ENCODE measurements at places on chromosomes 12 and 14.

GRCh38 chr14:81557146-81557545 lies 23.5 kb upstream of the SEL1L start:
- no peak for DNase-seq

DNA sequence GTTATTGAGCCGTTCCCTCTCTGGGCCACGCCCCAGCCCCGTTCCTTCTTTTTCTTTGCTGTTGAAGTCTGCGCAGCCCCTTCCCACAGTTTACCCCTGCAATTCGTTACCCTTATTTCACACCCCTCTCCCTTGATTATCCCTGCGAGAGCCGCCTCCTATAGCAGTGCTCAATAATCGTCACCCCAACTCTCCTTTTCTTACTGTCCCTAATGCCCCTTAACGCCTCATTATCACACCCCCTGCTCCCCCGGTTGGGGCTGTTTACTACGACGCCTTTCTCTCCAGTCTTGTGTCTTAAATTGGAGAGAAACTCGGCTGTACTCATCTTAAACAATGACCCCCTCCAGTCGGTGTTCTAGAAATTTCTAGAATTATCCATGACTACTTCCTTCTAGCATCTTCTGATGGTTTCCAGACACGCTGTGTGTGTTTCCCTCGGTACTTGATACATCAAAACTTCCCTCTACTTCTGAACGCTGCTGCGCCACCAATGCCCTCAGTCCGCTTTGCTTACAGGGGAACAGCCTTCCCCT lies 713 bp upstream of the FBXL14 start:
- no peak for DNase-seq

DNA sequence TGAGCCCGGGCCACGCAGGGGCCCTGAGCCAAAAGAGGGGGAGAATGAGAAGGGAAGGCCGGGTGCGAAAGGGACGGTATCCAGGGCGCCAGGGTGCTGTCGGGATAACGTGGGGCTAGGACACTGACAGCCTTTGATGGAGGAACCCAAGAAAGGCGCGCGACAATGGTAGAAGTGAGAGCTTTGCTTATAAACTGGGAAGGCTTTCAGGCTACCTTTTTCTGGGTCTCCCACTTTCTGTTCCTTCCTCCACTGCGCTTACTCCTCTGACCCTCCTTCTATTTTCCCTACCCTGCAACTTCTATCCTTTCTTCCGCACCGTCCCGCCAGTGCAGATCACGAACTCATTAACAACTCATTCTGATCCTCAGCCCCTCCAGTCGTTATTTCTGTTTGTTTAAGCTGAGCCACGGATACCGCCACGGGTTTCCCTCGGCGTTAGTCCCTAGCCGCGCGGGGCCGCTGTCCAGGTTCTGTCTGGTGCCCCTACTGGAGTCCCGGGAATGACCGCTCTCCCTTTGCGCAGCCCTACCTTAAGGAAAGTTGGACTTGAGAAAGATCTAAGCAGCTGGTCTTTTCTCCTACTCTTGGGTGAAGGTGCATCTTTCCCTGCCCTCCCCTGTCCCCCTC lies 3.0 kb downstream of the SSTR1 start:
- no peak for DNase-seq

GRCh38 chr12:56229916-56230431 lies at the start of gene SLC39A5:
TSS of gene SLC39A5 (plus strand) at chr12:56230051. CDS start at chr12:56231275, 1,224 bp downstream.
- no peak for DNase-seq

GRCh38 chr14:73760598-73761586 lies 46.7 kb upstream of the PNMA1 start:
- no peak for DNase-seq

- peak; percentile 81 for DNase-seq
Observed at GRCh38 chr12:122064025-122064777, 14.4 kb upstream of the MLXIP start.

GRCh38 chr12:68800294-68800693 lies 7.7 kb upstream of the MDM2 start:
- no peak for DNase-seq

DNA sequence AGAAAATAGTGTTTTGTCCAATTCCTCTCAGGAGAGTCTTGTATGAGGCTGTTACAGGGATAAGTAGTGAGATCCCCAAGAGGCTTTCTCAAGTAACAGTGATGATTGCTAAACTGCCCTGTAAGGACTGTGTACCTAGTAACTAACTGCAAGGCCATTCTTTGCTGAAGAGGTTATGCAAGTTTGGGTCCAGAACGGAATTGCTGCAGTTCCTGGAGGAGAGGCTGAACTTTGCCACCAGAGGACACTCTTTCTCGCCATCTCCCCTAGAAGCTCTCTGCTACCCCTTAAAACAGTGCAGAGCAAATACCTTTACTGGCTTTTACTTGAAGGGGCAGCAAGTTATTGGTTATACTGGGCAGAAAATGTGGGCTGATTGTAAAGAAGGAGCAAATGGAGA lies 180.0 kb downstream of the RBM19 start:
- no peak for DNase-seq

GRCh38 chr14:24224618-24225071 lies 7.5 kb downstream of the NEDD8 start:
- DNase-seq, result no peak

DNA sequence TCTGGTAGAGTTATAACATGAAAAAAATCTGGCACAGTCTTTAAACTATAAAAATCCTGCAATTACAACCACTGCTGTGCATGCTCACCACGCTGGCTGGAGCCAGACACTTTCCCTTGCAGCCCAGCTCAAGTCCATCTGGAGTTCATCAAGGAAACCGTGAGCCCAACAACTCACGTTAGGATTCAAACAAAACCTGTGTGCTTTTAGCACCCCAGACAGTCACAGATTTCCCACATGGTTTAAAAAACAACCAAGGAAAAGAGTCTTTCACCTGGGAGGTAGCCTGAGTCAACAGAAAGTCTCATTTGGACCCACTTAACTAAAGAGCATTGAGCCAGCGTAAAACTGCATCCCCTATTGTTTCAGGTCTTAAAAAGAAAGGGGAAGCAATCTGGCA lies 4.7 kb downstream of the LRIG3 start:
- DNase-seq, result no peak

GRCh38 chr12:52754135-52754534 lies 23.0 kb downstream of the KRT76 start:
- DNase-seq, result no peak

DNA sequence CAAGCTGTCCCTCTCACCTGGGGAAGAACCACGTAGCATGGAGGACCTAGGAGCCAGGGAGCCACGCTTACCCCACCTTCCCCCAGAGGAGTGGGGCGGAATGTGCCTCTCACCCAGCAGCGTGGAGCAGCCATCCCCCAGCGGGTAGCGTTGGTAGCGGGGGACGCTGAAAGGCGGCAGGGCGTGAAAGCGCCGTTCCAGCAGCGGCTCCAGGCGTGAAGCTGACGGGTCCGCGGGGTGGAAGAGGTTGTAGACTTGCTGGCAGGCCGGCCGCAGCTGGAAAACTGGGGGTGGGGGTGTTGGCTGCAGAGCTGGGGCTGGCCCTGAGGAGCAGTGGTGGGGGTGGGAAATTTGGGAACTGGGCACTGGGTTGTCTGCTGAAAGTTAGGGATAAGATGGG lies 11.9 kb downstream of the ARL6IP4 start:
- DNase-seq, result no peak

- DNase-seq, result no peak
Observed at GRCh38 chr14:101112351-101113107, 209.0 kb upstream of the RTL1 start.

Measured in AG04449 (cell line).